Kidney epithelial cell (primary cell): ENCODE measurements at places on chromosomes 6 and 20. TPM values are rescaled to one million over a fixed set of nuclear protein-coding genes. Genes with fewer than 3 reads are reported as not detected.

Gene KIF13A
- total RNA-seq: 23.3 and 30.9 TPM in 2 replicates

Gene WFDC12
- total RNA-seq: not detected in 2 replicates

Gene APCDD1L
- 5.1 and 5.9 TPM in 2 replicates for total RNA-seq

Gene DCDC2
- total RNA-seq: 37.1 and 43.9 TPM in 2 replicates

Gene BPIFB4
- not detected in 2 replicates for total RNA-seq

Gene MPIG6B
- total RNA-seq: 0.29 TPM in 1 of 2 replicates, not detected in the other

Gene MUC21
- total RNA-seq: not detected in 2 replicates

Gene HTR1E
- total RNA-seq: not detected in 2 replicates

Gene BTBD3
- total RNA-seq: 31.6 and 39.8 TPM in 2 replicates

Gene TRIM38
- total RNA-seq: 4.5 and 4.7 TPM in 2 replicates

Gene PI3
- total RNA-seq: not detected in 2 replicates

Gene SIRPD
- not detected in 2 replicates for total RNA-seq

Gene SPATA25
- total RNA-seq: 0.21 and 0.25 TPM in 2 replicates

Gene LY6G6C
- not detected in 2 replicates for total RNA-seq

Gene DDAH2
- total RNA-seq: 91.5 and 106 TPM in 2 replicates

Gene UST
- total RNA-seq: 3.5 and 5.2 TPM in 2 replicates

Gene CRISP2
- not detected in 2 replicates for total RNA-seq

Gene FAM162B
- 0.14 and 0.25 TPM in 2 replicates for total RNA-seq

Gene CAP2
- total RNA-seq: 8.5 and 10.3 TPM in 2 replicates

Gene DEFB132
- not detected in 2 replicates for total RNA-seq

Gene CPXM1
- 68.7 and 97.4 TPM in 2 replicates for total RNA-seq
